ENCODE measurements at places on chromosomes 7 and 10.

GRCh38 chr7:155000795-155001194 is 2.1 kb downstream of the PAXIP1 start:
- no peak for DNase-seq

GRCh38 chr7:21544715-21545114 is 1.9 kb downstream of the DNAH11 start:
- no peak for DNase-seq

DNA sequence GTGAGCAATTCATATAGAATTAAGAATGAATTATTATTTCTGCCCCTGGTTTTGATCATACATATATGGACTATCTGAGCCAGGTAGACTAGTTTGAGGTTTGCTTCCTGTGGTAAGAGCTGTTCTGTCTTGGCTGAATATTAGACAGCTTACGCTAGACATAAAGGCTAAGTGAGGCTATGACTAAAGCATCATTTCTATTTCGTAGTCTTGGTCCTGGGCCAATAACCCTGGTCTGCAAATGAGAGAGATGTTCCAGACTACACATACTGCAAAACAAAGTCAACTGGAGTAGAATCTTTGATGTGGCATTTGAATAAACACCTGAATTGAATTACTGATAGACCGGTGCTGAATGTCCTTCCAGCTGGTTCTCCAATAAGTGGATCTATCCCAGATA is 40.8 kb upstream of the CACNB2 start:
- DNase-seq, result no peak

- DNase-seq, result no peak
Measured at GRCh38 chr7:79719216-79719615, 265.7 kb upstream of the MAGI2 start.

- DNase-seq, result peak; percentile 84
Measured at GRCh38 chr7:55206235-55207029, 158.7 kb upstream of the LANCL2 start.

GRCh38 chr10:124743191-124744101 is 732 bp downstream of the FAM53B start:
- no peak for DNase-seq

GRCh38 chr10:93701866-93702209 is 554 bp downstream of the FRA10AC1 start:
- DNase-seq, result no peak

- no peak for DNase-seq
Measured at GRCh38 chr10:102673236-102673818, 29.0 kb downstream of the TRIM8 start.

DNA sequence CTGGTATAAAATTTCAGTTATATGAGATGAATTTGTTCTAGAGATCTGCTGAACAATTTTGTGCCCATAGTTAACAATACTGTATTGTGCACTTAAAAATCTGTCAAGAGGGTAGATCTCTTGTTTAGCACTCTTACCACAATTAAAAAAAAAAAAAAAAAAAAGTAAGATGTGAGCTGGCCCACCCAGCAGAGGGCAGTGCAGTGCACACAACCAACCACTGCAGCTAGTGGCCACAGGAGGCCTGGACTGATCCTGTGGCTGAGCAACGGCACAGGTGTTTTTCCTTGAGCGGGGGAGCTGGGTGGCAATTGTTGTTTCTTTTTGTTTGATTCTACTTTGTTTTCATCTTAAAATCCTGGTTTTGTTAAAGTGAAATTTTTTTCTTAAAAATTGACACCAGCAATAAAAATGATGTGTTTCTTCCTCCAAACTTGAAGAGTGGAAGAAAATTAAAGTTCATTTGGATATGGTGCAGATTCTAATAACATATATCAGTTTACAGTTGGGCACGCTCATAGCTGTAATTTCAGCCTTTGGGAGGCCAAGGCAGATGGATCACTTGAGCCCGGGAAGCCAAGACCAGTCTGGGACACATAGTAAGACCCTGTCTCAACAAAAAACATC is 171.1 kb upstream of the TBX20 start:
- peak; percentile 15 for DNase-seq

DNA sequence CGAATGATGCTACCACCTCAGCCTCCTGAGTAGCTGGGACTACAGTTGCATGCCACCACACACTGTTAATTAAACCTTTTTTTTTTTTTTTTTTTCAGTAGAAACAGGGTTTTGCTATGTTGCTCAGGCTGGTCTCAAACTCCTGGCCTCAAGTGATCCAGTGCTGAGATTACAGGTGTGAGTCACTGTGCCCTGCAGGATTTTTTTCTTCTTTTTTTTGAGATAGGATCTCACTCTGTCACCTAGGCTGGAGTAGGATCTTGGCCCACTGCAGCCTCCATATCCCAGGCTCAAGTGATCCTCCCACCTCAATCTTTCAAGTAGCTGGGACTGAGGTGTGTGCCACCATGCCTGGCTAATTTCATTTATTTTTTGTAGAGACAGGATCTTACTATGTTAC is 6.4 kb downstream of the ACTA2 start:
- no peak for DNase-seq

GRCh38 chr7:8363407-8364015 is 69.9 kb upstream of the NXPH1 start:
- no peak for DNase-seq

DNA sequence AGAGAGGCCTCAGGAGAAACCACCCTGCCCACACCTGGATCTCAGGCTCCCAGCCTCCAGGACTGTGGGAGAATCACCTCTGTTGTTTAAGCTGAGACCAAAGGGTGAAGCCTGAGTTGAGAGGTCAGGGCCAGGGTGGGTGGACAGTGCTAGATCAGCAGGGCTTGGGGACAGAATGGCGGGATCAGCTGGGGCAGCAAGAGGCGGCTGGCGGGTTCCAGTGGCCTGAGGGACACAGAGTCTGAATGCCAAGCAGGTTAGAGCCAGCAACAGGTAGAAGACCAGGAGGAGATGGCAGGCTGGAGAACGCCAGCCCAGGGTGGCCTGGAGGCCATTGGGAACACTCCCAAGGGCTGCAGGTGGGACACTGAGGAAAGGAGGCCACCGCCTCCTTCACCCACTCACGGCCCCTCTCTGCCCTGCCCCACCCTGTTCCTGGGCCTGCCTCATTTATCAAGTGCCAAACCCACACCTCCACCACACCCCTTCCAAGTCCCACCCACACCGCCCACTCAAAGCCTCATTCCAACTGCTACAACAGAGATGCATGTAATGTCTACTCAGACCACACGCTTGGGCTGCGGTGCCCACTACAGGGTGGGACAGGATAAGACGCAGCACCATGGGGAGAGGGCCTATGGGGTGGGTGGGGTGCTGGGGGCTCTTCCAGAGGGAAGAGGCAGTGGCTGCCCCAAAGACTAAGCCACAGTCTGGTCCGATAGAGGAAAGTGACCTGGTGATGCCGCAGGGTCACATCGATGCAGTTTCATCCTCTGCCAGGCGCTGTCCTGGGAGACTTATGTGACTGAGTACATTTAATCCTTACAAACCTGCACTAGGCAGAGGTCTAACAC is 173.9 kb downstream of the TNS3 start:
- no peak for DNase-seq

- no peak for DNase-seq
Measured at GRCh38 chr10:112374724-112375541, 1.0 kb downstream of the ACSL5 start.

DNA sequence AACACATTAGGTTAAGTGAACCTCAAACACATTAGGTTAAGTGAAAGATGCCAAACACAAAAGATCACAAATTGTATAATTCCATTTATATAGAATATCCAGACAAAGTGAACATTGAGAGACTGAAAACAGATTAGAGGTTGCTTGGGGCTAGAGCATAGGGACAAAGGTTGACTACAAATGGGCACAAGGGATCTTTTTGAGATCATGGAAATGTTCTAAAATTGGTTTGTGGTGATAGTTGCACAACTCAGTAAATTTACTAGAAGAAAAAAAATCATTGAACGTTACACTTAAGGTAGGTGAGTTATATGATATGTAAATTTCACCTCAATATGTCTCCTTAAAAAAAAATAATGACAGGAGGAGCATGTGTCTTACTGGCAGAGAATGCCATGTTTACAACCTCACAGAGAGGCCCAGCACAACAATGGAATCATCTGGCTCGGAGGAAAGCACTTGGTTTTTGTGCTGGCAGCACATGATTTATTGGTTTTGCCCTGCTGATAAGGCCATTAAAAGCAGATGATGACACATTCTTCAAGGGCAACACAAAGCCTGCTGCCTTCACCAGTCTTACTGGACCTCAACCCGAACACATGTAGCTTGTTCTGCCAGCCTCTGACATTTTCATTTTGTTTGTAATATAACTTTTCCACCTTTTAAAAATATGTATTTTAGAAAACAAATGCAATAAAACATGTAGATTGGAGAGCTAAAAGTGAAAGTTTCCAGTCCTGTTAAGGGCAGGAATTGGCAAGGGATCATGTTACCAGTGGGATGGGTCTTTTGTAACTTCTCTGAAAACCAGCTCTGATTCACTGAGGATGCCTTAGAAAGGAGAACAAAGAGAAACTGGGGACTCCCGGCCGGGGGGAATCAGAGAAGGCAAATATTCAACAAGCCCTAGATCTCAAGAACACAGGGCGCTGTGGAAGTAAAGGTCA is 11.9 kb upstream of the LMOD2 start:
- DNase-seq, result peak; percentile 36

DNA sequence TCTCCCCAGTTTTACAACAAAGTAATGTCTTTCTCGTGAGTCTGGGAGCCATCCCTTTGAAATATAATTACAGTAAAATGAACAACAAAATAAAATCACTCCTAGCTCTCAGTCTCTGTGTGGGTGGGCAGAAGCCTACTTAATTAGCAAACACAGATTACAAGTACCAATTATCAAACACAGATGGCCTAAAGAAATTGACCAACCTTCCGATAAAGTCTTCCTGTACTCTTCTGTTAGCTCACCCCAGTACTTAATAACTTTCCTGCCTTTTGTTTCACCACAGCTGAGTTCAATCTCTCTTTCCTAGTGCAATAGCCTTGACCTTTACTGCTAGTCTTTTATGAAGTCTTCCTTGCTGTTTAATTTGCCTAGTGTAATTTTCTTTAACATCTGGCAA is 719.2 kb upstream of the MBL2 start:
- no peak for DNase-seq

GRCh38 chr10:49116509-49117375 is 1.4 kb upstream of the VSTM4 start:
- DNase-seq, result no peak

- no peak for DNase-seq
Measured at GRCh38 chr10:98457721-98458120, 11.0 kb upstream of the HPS1 start.

DNA sequence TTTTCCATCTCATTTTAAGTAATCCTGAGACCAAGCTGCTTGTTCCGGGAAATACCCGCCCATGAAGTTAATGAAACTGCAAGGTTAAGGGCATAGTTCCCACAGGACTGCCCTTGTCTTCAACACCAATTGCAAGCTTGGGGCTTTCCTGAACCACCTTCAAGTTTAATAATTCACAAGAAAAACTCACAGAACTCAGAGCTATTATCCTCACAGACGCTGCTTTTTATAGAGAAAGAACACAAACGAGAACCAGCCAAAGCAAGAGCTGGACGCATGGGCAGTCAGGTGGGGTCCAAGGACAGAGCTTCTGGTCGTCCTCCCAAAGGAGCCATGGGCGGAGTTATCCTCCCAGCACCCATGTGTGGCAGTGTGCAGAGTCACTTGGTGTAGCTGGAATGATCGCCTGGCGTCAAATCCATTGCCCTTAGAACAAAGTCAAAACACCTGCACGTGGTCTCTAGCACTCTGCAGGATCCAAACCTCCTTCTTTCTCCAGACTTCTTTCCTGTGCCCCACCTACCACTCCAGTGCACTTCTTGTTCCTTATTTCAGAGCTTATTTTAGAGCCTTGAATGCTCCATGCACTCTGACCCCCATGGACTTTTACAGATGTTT is 56.7 kb downstream of the SNX10 start:
- no peak for DNase-seq

GRCh38 chr10:12025591-12025990 is 17.0 kb downstream of the UPF2 start:
- no peak for DNase-seq

GRCh38 chr7:84697506-84697905 is 489.4 kb downstream of the SEMA3D start:
- no peak for DNase-seq

GRCh38 chr10:90213346-90213745 is 512.0 kb downstream of the KIF20B start:
- DNase-seq, result no peak

DNA sequence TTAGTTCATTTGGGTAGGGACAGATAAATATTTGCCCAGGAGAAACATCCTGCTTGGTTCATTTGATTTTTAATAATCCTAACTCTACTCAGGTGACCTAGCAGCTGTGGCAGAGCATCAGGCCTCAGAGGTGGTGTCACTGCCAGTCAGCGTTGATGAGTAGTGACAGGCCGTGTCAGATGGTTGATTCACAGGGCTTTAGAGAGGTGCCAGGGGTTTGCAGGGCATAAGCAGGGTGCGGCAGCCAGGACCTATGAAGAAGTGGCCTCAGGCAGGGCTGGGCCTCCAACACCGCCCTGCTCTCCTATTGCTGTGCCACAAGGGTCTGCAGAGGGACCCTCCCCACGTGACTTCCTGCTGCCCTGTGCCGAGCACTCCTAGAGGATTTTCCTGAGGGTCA is 128.1 kb downstream of the HECW1 start:
- DNase-seq, result no peak

DNA sequence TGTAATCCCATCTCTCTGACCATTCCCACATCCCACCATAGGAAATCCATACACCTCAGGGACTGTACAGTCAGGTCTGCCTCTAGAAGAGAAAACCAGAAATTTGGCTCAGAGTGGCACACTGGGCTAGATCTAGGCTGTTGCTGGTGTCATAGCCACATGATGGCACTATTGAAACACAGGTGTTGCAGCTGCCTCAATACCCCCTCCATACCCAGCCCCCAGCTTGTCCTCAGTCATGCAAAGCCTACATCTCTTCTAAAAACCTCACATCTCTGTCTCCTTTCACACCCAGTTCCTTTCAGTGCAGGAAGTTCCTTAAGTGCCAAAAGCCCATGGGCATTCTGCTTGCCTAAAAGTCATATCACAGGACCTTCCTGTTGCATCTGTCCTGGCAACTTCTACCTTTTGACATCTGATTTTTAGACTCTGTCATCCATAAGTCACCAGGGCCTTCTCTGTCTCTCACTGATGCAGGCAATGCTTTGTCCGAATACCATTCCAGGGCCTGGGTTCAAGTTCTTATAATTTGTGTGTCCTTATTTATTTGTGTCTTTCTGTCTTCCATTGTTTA is 27.0 kb upstream of the HIBADH start:
- DNase-seq, result no peak

- no peak for DNase-seq
Measured at GRCh38 chr7:32935558-32935957, 21.7 kb upstream of the FKBP9 start.

- no peak for DNase-seq
Measured at GRCh38 chr7:146548816-146549215, 432.2 kb downstream of the CNTNAP2 start.

- DNase-seq, result no peak
Measured at GRCh38 chr10:98478430-98479222, 31.9 kb upstream of the HPS1 start.

- no peak for DNase-seq
Measured at GRCh38 chr7:30977222-30977621, 13.5 kb downstream of the GHRHR start.

DNA sequence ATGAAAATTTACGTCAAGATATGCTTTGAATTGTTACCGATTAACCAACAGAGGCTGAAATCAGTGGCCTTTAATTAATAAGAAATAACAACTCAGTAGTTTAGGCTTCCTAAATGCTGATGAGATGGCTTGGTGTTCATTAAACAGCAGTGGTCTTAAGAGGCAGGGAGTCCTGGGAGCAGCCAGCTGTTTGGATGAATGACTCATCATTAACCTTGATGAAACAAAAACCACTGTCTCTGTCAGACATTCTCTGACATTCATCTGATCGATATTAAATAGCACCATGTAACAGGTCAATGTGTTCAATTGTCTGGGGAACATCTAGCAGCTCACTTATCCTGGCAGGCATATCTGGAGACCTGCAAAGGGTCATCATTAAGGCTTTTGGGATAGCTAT is 234.2 kb upstream of the LRRN3 start:
- DNase-seq, result peak; percentile 12

All from smooth muscle cell of the brain vasculature (primary cell).